Non-pigmented ciliary epithelial cell (primary cell): ENCODE measurements at places on chromosomes 12 and 14.

DNA sequence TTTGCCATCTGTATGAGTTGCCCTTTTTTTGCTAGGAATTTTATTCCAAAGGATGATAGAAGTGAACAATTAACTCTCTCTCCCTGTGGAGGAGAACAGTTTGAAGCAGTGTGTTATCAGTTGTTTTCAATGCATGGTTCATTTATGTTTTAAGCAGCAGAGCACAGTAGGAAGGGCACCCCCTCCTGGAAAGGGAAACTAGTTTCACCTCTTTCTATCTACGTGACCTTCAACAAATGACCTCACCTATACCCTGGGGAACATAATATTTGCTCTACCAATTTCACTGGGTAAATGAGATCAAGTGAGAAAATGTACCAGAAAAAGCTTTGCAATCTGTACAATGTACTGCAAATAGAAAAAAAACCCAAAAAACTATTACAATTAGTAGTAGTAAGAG, 5.4 kb upstream of the DCP1B start:
- DNase-seq: no peak

- DNase-seq: no peak
Measured at GRCh38 chr14:85686908-85687307, 157.0 kb downstream of the FLRT2 start.

GRCh38 chr12:71162832-71163763, 5.3 kb upstream of the TSPAN8 start:
- no peak for DNase-seq

GRCh38 chr12:95796225-95796981, 5.8 kb upstream of the NTN4 start:
- DNase-seq: no peak

DNA sequence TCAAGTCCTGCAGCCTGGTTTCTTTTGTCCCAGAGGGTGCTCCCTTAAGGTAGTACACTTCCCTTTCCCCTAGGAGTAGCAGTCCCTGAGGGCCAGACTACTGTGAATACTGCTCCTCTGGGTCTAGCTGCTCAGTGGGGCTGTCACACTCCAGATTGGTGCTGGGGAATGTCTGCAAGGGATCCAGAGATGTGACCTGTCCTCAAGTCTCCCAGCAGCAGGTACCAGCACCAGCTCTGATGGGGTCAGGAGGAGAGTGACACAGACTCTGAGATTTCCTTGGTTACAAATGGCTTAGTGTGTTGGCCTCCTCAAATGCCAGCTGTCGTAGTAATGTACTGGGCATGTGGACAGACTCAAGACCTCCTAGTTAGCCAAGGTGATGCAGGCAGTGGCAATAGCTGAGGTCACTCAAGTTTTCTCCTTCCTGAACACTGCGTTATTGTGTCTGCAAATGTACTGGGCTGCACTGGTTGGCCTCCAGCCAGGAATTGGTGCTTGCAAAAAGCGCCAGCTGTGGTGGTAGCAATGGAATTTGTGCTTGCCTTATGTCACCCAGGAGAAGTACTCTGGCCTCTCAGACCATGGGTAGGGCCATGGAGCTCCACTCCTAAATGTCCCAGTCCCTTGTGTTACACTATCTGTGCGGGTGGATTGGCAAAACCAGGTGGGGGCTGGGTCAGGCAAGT, 36.4 kb upstream of the AEBP2 start:
- DNase-seq: peak; percentile 31

- no peak for DNase-seq
Measured at GRCh38 chr12:109126784-109127183, 10.4 kb downstream of the ACACB start.

GRCh38 chr12:100024974-100025555, 40.3 kb upstream of the ANKS1B start:
- DNase-seq: no peak

DNA sequence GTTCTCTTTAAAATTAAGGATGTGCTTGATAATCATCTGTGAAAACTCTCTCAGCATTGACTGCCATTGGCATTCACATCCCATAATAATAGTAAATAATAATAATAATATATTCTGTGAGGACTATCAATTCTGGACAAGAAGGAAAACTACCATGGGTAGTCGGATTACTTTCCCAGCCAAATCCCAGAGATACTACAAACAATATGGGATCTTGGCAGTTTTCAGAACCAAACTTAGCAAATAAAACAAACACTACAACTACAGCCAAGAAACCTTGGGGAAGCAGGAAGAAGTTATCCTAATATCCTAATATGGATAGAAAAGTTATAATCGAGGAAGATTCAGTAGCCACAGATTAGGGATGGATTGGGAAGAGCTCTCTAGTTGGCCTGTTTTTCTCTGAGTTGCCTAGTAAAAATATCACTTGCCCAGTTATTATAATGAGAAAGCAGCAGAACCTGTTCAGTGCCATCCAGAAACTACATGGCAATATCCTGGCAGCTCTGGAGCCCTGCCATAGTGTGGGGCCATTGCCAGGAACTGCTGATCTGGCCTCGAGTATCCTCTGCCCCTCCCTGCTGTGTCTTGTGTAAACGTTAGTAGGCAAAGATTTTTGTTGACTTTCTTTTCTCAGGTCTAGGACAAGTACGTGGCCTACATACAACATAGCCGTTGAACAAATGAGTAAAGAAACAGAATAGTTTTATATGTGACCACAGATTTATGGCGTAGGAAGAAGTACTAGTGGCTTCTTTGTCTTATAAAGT, 193.5 kb downstream of the SLC2A13 start:
- DNase-seq: no peak

- no peak for DNase-seq
Measured at GRCh38 chr12:47818467-47819137, 1.1 kb downstream of the HDAC7 start.

- no peak for DNase-seq
Measured at GRCh38 chr14:64760146-64760755, 56.0 kb downstream of the PLEKHG3 start.

- DNase-seq: no peak
Measured at GRCh38 chr14:32203928-32204357, 874 bp upstream of the RNU6-8 start.
